ENCODE measurements at places on chromosomes 1 and 21.

GRCh38 chr1:89044970-89045721 is 19.9 kb downstream of the GBP1 start:
- DNase-seq: no peak

DNA sequence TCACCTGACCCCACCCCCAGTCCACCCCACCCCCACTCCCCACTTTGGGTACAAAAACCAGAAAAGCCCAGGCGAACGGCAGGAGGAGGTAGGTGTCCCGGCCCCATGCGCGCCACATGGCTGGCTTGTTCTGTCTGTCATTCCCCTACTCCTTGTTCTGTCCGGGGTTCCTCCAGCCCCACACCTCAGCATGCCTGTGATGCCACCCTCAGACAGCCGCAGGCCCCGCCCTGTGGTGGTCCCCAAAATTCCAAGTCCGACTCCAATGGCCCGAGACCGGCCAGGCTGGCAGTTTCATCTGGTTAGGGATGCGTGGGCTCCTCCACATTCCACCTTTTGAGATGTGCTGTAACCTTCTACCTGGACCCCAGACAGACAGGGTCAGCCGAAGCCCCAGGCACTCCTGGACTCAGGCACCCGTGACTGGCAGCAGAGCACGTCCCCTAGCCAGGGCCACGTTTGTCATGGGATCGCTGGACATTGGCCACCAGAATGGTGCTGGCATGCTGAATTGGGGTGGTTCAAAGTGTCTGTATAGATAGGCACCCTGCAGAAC is 94.4 kb downstream of the WDR4 start:
- DNase-seq: no peak

DNA sequence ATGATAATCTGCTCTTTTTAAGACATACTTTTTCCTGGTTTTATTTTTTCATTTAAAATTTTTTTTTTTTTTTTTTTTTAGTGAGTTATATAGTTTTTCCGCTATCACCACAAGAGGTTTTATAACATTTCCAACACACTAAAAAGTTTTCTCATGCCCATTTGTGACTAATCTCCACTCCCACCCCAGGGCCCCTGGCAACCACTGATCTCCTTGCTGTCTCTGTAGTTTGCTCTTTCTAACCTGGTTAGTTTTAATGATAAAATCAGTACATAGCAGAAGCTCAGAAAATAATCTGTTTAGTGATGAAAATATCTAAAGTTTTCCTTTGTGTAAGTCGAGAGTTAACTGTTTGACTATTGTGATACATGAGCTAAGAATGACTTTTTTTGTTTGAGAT is 41.8 kb downstream of the IARS2 start:
- DNase-seq: no peak

DNA sequence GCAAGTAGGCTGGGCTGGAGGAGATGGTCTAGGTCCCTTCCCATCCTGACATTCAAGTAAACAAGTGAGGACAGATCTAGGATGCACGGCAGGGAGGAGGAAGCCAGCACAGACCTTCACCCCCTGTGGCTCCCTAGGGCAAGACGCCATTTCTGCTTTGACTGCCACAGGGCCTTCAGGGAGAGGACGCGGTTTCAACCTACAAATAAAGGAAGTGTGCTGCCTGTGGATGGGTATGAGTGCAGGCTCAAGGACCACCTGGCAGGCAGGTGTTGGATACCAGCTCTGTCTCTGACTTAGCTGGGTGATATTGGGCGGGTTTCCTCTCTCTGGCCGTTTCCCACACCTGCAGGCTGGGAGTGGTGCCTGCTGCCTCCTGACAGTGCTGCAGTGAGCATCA is 16.2 kb downstream of the SLC2A1 start:
- DNase-seq: no peak

DNA sequence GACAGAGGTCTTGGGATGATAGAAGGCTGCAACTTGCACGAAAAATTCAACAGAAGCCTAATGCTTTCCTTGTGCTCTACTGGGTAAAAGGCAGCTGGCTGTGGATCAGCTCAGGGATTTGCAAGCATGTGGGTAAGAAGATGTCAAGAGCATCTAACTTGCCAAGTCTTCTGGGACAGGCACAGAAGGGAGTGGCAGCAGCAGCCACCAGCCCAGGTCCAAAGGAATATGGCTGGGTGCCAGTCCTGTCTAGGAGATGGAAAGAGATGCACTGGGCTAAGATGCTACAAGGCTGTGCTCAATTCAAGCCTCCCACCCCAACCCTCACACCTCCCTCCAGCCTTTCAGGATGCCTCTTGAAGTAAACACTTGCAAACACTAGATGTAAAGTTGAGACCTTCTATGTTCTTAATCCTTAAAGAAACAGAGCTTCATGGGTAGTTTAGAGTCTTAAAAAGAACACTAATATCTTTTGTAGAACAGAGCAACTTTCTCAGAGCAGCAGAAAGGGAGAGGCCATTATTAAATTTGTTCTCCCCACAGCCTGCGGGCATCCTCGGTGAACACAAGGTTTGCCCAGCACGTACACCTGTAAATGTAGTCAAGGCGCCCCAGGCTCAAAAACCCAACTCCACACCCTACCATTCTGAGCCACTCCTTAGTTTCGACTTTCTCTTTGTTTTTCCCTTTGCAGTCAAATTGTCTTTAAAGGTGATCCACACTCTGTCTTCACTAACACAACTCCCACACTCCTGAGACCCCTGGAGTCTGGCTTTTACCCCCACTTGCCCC is 64.6 kb upstream of the BCAR3 start:
- no peak for DNase-seq

DNA sequence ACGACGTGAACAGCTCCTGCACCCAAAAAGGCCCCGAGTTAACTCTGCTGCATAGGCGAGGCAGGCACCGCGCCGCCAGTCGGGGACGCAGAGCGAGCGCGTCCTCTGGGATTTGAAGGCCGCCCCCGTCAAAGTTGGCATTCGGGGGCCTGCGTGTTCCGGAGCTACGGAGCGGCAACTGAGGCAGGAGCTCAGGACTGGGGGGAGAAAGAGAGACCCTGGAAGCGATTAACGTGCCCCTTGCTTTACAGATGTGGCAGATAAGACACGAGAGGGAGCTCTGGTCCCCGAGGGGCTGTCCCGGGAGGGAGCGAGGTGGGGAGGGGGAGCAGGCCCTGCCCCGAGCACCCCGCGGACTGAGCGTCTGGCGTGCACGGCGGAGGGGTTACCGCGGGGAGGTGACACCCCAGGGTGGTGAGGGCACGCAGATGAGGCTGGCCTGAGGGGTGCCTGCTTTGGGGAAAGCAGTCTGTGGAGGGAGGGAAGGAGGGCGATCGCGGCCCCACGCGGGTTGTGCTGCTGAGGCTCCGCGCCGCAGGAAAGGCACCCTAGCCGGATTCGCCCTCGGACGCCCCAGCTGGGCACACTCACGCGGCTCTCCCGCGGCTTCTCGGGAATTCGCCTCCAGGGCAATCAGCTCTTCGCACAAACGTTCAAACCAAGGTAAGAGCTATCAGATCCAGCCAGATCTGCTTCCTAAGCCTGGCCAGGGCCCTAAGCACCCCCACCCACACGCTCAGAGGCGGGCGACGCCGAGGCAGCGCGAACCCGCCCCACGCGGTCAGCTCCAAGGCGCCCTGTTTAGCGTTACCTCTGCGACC is 26.5 kb downstream of the ACTA1 start:
- DNase-seq: no peak

DNA sequence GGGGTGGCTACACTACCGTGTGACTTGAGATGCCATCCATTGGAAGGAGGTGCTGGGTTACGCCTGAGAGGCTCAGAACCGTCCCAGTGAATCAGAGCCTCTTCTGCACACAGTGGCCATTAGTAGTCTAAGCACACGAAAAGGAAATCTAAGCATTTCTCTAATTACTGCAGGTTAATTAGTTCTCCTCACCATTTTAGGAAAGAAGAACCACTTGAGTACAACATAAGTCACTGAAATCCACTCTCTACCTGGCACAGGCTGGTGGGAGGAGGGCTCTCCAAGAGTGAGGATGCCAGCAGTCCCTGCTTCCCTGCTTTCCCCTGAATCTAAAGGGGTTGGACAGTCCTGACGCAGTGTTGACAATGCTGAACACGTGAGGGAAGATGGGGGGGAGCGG is 606.3 kb downstream of the NPHP4 start:
- no peak for DNase-seq

All from fibroblast of skin of right quadriceps (primary cell).